Activated CD4-positive, alpha-beta T cell treated with anti-CD3 and anti-CD28 coated beads, Interleukin-2, amount 10 ng/mL, durations not matched to agents 24 days and 14 days (primary cell): ENCODE measurements at places on chromosomes 5 and 9.
A peak's percentile ranks its signal among the peaks of the same experiment; 100 is the strongest.

- DNase-seq = no peak
Measured at GRCh38 chr5:57601996-57602395, 119.4 kb upstream of the ACTBL2 start.

- DNase-seq = no peak
Measured at GRCh38 chr5:5183933-5184332, 43.8 kb downstream of the ADAMTS16 start.

DNA sequence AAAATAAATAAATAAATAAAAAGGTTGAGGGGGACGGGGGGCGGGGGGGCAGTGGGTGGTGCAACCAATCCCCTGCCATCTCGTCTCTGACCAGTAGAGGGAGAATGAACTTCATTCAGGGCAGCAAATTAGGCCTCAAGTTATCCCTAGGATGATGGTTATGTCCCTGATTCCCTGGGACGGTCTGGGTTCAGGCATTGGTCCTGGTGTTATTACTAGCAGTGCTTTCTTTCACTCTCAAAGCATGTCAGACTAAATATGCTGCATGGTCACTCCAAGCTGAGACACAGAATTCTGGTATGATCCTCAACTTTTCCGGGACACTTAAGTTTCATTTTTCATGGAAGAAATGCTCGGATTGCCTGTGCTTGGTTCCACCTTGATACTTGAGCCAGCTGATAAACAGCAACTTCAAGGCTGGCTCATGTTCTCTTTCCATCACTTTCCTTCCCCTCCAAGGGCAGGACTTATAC, 59.4 kb downstream of the DAP start:
- peak; percentile 75 for DNase-seq

- DNase-seq = no peak
Measured at GRCh38 chr5:66144834-66145390, 812 bp downstream of the SREK1 start.

DNA sequence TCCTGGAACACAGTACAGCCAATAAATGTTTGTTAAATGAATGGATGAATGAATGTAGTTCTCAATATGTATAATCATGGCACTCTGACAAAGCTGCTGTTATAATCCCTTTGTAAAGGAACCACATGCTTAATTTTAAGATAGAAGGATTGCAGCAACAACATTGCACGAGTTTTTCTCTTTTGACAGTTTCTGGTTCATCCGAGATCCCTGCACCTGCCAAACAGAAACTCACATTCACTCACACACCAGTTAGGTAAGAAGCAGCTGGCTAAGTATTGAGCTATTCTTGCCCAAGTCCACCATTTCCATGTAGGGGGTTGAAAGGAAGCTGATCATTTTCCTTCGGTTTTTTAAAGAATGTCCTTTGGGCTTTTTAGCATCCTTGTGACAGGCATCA, 133.7 kb upstream of the MAP1B start:
- DNase-seq = no peak

GRCh38 chr5:142925795-142926194, 155.6 kb downstream of the ARHGAP26 start:
- DNase-seq = no peak

DNA sequence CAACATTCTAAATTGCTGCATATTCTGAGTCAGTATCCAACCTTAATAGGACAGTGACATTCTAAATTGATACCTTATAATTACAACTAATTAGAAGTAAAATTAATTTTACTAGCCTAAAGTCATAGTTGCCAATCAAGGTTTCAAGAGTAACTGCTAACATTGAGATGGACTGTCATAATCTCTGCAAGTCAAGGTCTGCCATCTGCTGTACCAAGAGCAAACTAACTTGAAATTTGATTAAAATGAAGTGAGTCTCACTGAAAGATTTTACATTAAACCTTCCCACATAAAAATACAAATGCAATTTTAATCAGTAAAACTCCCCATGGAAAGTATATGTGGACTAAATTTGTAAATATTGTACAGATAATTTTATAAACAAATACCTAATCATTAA, 235.3 kb downstream of the PRDM9 start:
- no peak for DNase-seq

- DNase-seq = no peak
Measured at GRCh38 chr5:85293145-85293785, 908.6 kb upstream of the EDIL3 start.

DNA sequence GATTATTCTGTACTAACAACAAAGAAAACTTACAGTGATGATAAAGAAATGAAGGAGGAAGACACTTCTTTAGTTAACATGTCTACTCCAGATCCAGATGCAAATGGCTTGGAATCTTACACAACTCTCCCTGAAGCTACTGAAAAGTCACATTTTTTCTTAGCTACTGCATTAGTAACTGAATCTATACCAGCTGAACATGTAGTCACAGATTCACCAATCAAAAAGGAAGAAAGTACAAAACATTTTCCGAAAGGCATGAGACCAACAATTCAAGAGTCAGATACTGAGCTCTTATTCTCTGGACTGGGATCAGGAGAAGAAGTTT, 67.9 kb downstream of the VCAN start:
- DNase-seq = no peak

GRCh38 chr5:24899180-24899579, 254.4 kb upstream of the CDH10 start:
- DNase-seq = no peak

DNA sequence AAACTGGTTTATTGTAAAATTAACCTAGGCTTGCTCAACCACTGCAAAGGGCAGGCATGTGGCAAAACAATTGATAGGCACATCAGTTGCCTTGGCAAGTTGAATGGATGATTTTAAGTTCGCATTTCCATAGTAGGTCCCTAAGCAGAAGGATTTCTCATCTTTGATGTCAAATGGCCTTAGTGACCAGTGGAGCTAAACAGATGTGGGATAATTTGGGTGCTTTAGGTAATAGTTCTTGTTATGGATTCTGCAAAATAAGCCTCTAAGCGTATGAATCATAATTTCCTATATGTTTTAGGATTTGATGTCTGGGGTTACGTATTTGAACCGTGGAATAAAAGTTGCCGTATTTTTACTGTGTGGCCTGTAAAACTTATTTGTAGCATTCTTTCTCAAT, 182.4 kb downstream of the CD180 start:
- no peak for DNase-seq

GRCh38 chr5:1009359-1010180, 968 bp downstream of the NKD2 start:
- DNase-seq = peak; percentile 66

GRCh38 chr5:103908336-103909080, 345.9 kb upstream of the NUDT12 start:
- DNase-seq = no peak

- DNase-seq = no peak
Measured at GRCh38 chr5:115584501-115584900, 17.8 kb downstream of the TICAM2 start.

DNA sequence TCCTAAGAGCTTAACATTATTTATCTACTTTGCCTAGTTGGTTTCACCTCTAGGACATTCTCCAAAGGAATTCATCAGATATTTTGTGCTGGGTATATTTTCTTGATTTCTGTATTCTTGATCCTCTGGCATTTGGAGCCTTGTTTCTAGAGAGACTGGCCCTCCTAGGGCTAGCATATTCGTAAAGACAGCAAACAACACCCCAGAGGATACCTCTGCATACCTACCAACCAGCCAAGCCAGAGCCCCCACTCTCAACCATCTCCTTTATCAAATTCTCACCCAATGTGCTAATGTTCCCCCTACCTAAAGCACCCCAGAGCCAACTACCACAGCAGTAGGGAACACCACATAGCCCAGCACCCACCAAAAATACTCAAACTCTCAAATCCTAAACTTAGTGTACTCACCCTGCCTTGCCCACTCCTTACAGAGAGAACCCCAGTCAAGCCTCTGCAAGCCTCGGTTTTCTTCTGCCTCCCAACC, 149.5 kb downstream of the SEMA5A start:
- no peak for DNase-seq

DNA sequence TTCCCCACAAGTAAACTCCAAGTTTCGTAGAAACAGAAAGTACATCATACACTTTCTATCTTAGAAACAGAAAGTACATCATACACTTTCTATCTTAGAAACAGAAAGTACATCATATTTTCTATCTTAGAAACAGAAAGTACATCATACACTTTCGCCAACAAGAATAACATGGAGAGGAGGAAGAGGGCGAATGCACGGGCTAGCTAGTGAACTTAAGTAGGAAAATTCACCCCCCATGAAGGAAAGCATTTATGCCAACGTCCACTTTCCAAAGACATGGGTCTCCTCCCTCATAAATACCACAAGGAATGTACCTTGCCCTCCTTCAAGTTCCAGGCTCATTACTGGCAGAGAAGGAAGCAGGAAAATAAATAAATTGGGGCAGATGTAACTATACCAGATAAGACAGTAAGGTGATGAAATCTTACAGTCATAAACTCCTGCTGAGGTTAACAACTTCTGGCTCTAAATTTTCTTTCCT, 64.7 kb downstream of the FRMD3 start:
- DNase-seq = peak; percentile 61

DNA sequence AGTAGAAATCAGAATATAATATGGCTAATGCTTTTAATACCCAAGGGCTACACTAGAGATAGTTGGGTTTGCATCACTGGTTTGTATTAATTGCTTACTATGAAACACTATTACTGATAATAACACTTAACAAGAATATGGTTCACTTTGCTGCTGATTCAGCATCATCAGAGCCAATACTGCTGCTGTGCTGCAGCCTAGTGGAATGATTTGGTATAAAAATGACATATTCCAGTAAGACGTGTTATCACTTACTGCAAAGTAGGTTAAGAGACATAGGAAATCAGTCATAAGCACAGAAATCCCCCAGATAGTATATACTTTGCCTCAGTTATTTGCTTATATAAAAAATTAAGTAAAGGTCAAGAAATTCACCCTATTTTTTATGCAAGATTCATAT, 2.8 kb downstream of the CDH10 start:
- no peak for DNase-seq

GRCh38 chr5:129001841-129002526, 36.7 kb downstream of the SLC27A6 start:
- no peak for DNase-seq

DNA sequence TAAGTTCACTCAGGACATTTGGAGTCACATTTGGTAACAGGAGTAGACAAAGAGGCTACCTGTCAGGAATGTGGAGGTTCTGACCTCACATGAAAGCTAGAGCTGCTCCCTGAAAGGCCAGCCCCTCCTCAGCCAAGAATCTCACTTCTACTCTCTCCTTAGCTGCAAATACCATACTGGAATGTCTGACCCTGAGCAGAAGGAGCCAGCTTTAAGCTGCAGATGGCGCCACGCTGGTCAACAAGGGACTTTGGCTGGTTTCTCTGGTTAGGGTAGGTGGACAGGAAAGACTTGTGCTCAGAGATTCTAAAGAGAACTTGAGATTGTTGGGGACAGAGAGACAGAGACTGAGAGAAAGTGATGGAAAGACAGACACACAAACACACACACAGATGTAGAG, 21.9 kb downstream of the ASTN2 start:
- DNase-seq = no peak

DNA sequence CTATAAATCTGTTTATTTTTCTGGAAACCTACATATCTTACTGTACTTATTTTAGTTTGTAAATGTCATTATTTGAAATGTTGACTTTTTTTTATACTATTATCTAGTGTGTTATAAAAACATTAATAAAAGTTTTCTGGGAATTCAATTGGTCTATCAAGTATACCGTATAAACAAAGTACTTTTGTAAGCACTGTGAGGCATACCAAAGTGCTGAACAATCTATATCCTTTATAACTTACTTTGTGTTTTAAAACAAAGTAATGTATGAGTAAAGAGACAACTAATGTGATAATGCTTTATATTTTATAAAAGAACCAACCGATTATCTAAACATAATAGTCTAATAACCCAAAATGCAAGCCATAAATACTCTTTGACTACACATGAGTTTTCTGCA, 23.1 kb downstream of the EDIL3 start:
- DNase-seq = no peak

DNA sequence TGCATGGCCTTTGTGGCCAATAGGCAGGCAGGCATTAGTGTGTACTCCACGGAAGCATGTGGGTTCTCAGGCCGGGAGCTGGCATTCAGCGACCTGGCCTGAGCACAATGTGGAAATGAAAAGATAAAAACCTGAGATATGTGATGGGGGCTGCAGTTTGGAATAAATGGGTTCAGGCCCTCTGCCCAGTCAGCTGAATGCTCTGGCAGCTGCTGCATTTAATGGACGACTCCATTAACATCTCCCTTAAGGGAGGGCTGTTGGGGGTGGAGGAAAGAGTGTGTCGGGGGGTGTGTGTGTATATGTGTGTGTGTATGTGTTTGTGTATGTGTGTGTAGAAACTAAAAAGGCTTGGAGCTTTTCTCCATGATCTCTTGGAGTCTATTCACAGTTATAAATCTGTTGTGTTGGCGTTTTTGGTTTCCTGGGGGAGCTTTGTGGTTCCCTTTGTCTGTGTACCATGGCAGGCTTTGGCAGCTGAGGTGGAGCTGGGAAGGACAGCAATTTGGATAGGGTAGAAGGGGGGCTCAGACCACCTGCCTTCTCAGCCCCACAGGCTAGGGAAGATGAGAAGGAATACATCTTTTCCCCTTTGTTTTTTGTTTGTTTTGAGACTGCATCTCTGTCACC, 27.3 kb upstream of the HSPA9 start:
- no peak for DNase-seq

DNA sequence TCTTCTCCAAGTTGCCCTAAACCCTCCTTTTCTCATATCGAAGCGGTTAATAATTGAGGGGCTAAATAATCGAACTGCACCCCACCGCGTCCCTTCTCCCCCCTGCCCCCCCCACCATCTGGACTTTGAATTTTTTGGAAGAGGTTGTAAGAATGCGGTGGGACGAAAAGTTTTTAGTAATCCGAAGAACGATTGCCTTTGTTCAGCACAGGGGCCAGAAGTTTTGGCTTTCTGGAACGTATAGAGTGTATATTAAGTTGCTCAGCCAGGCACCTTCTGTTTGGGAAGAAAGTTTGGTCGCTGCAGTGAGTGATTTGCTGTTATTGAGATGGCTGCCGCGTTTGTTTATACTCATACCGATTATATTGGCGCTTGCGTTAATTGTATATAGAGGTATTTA, 518 bp downstream of the ERBIN start:
- peak; percentile 72 for DNase-seq

GRCh38 chr5:113214606-113215323, 220.0 kb downstream of the TSSK1B start:
- no peak for DNase-seq

GRCh38 chr9:121023064-121023463, 27.0 kb downstream of the C5 start:
- DNase-seq = no peak

DNA sequence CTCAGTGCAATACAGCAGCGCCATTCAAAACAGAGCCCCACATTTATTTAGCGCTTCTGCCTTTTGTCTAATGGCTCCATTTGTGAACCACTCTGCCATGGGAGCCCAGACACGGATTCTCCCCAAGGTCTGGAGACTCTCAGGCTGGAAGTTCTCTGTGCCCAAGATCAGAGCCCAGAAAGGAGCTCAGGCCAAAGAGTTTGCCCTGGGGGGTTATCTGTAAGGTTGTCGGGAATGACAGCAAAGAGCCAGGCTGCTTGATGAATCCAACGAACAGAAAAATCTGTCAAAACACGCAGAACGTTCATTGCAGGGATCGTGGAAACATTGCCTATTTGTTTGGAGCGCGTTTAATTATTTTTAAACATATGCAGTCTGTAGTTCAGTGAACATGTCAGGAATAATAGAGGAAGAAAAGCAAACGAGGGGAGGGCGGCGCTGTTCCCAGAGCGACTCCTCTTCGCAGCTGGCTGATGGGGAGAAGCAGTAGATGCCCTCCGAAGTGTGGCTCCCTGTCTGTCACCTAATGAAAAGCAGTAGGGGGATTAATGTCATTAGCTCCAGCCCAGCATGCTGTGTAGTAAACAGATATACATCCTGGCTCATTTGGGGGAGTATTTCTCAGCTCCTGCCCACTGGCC, 464.9 kb upstream of the MPDZ start:
- no peak for DNase-seq

GRCh38 chr5:37889612-37890317, 49.9 kb upstream of the GDNF start:
- no peak for DNase-seq
